ENCODE measurements at places on chromosomes 13 and 19. TPM values are rescaled to one million over a fixed set of nuclear protein-coding genes. Genes with fewer than 3 reads are reported as not detected.

Gene OR7A17
- not detected for total RNA-seq

Gene ZNF154
- total RNA-seq, result not detected

DNA sequence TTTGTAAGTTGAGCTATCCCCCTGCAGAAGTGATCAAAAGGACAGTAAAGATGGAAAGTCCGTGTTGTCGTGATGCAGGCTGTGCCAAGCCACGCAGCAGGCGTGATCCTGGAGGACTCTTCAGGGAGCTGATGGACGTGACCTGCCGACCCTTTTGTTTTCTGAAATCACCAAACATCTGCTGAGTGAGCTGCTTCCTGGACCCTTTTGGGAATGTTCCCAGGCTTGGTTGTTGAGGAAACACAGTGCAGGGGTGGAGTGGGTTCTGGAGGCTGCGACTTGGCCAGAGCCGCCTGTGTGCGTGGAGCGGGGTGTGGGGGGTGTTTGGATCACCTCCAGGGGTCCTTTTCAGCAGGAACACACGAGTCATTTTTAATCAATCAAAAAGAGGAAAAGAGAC lies 15.4 kb upstream of the CPAMD8 start:
- H3K4me3 ChIP-seq, result no peak overlapping the region
- H3K27me3 ChIP-seq, result peaks cover 24% of the 10 kb centered on the region
- DNase-seq, result peak; percentile 76
- H3K36me3 ChIP-seq, result no peaks in the 10 kb centered on the region
- H3K27ac ChIP-seq, result no peak overlapping the region

DNA sequence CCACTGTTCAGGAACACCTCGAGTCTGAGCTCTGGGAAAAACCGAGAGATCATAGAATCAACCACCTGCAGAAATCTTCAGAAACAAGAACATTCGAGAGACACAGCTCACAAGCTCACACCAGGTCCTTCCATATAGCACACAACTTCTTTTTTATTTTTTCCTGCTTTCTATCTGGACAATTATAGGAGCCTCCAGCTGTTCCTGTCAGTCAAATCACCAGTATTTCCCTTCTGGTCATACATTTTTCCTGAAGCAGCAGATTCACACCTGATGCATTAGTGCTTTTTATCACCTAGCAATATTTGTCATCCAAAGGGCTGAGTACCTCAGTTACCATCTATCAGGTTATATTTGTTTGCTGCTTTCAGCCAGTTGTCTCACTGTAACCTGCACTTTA lies 323.5 kb downstream of the FOXO1 start:
- no peaks in the 10 kb centered on the region for H3K27me3 ChIP-seq
- H3K36me3 ChIP-seq, result no peaks in the 10 kb centered on the region
- peak; percentile 36 for DNase-seq
- no peak overlapping the region for H3K4me3 ChIP-seq

DNA sequence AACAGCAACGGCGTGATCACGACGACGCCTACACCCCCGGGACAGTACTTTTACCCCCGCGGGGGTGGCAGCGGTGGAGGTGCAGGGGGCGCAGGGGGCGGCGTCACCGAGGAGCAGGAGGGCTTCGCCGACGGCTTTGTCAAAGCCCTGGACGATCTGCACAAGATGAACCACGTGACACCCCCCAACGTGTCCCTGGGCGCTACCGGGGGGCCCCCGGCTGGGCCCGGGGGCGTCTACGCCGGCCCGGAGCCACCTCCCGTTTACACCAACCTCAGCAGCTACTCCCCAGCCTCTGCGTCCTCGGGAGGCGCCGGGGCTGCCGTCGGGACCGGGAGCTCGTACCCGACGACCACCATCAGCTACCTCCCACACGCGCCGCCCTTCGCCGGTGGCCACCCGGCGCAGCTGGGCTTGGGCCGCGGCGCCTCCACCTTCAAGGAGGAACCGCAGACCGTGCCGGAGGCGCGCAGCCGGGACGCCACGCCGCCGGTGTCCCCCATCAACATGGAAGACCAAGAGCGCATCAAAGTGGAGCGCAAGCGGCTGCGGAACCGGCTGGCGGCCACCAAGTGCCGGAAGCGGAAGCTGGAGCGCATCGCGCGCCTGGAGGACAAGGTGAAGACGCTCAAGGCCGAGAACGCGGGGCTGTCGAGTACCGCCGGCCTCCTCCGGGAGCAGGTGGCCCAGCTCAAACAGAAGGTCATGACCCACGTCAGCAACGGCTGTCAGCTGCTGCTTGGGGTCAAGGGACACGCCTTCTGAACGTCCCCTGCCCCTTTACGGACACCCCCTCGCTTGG lies 966 bp downstream of the JUNB start:
- peak overlapping the region; percentile 99 for H3K27ac ChIP-seq
- H3K36me3 ChIP-seq, result peaks cover 5% of the 10 kb centered on the region
- H3K4me1 ChIP-seq, result peaks cover 51% of the 10 kb centered on the region
- H3K27me3 ChIP-seq, result no peaks in the 10 kb centered on the region
- peak overlapping the region; percentile 82 for H3K4me3 ChIP-seq
- peak; percentile 77 for DNase-seq

Gene RASA3
- total RNA-seq, result 6.4 TPM

DNA sequence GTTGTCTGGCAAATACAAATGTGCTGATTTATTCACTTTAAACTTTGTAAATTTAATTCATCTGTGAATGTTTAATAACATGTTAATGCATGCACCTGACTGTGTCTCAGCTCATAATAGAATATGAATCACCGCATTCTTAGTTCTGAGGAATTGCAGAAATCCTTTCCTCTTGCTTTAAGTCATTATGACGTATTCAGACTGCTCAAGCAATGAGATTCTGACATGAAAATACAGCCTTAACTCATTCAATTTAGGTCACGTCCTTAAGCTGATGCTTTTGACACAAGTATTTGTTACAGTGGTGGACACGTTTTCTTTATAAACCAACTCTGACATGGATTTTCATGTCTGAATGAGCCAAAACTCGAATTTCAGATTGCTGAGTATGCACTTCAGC lies 541.0 kb upstream of the KLF12 start:
- no peak overlapping the region for H3K27ac ChIP-seq
- DNase-seq, result no peak
- no peaks in the 10 kb centered on the region for H3K36me3 ChIP-seq
- no peaks in the 10 kb centered on the region for H3K27me3 ChIP-seq

GRCh38 chr13:47519626-47520025 lies 481.4 kb downstream of the SUCLA2 start:
- no peak overlapping the region for H3K27ac ChIP-seq
- no peaks in the 10 kb centered on the region for H3K4me1 ChIP-seq
- no peaks in the 10 kb centered on the region for H3K36me3 ChIP-seq
- no peak for DNase-seq
- H3K27me3 ChIP-seq, result no peaks in the 10 kb centered on the region

Gene FGF22
- not detected for total RNA-seq

DNA sequence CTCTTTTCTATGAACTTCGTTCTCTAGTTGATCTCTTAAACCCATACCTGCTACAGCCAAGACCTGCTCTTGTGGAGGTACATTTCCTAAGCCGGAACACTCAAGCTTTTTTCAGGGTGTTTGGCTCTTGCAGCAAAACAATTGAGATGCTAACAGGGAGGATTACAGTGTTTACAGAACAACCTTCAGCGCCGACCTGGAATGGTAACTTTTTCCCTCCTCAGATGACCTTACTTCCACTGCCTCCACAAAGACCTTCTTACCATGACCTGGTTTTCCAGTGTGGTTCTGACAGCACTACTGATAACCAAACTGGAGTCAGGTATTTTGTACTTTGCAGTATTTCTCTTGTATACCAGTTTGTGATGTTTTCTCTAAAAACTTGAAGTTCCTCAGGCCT lies 506 bp downstream of the KCNRG start:
- H3K4me1 ChIP-seq, result no peaks in the 10 kb centered on the region
- H3K27ac ChIP-seq, result peak overlapping the region; percentile 14
- no peak overlapping the region for H3K4me3 ChIP-seq
- no peaks in the 10 kb centered on the region for H3K27me3 ChIP-seq
- DNase-seq, result no peak

DNA sequence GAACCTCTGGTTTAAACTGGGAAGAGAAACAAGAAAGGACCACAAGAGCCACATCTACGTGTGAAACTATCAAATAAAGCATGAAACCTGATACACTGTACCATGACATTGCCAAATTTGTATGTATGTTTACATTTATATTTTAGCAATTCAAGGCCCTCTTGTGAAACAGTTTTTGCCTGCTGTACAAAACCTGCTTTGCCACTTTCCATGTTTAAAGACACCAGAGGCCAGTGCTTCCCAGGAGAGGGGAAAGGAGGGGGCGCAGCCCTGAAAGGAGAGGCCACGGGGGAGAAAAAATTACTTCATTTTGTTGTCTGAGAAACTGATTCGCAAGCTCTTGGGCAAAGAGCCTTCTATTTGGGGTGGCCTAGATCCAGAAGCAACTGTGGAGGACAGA lies 124.8 kb downstream of the DCLK1 start:
- DNase-seq, result no peak
- no peaks in the 10 kb centered on the region for H3K36me3 ChIP-seq
- H3K27me3 ChIP-seq, result no peaks in the 10 kb centered on the region
- no peak overlapping the region for H3K4me3 ChIP-seq

Gene ZSCAN18
- total RNA-seq, result 27.0 TPM

DNA sequence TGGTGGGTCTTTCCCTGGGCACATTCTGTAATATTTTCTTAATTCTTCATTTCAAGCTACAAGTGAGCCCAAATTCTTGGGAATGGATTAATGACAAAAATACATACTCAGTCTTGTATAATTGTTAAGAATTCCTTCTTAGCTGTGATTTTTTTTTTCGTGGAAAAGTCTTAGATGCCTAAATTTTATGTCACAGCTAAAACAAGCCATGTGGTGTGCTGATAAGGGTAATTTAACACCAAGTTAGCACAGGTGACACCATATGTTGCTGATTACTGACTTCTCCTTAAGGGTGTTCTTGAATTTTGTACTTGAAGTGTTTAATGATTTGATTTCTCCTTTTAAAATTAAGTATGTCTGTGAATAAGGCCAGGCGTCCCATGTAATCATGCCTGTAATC lies 29.3 kb downstream of the WDFY2 start:
- no peaks in the 10 kb centered on the region for H3K36me3 ChIP-seq
- H3K27me3 ChIP-seq, result no peaks in the 10 kb centered on the region
- no peak for DNase-seq
- H3K4me1 ChIP-seq, result no peaks in the 10 kb centered on the region
- H3K4me3 ChIP-seq, result no peak overlapping the region

DNA sequence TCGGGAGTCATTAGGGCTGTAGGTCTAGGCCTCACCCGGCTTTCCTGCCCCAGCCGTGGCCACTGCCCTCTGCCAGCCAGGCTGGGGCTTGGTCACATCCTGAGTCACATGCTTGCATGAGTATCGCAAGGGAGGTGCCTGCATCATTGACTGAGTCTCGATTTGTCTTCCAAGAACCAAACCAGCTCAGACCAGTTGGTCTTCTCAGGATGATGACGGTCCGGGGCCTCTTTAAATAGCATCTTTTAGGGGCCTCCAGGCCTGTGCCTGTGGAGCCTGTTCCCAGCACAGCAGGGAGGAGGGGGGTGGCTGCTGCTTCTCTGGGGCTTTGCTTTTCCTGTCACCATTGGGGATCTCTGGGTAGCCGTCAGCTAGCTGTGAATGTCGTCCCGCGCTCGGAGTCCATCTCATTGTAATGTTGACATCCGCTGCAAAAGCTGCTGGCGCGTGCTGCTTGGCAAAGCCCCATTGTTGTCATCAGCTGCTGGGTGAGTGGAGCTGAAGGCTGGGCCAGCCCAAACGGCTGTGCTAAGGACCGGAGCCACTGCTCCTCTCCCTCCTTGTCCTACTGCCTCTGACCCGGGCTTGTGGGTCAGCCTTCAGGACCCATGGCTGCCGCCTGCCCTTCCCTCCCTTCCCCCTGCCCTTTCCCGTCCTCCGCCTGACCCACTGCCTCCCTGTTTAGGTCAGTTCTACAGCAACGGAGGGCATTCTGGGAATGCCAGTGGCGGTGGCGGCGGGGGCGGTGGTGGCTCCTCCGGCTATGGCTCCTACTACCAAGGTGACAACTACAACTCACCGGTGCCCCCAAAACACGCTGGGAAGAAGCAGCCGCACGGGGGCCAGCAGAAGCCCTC lies 14.3 kb upstream of the QTRT1 start:
- no peak overlapping the region for H3K27ac ChIP-seq
- H3K27me3 ChIP-seq, result no peaks in the 10 kb centered on the region
- no peaks in the 10 kb centered on the region for H3K4me1 ChIP-seq
- peaks cover 99% of the 10 kb centered on the region for H3K36me3 ChIP-seq
- DNase-seq, result no peak

GRCh38 chr19:51686171-51686570 lies 7.0 kb upstream of the SPACA6 start:
- no peaks in the 10 kb centered on the region for H3K36me3 ChIP-seq
- H3K4me3 ChIP-seq, result no peak overlapping the region
- peaks cover 20% of the 10 kb centered on the region for H3K4me1 ChIP-seq
- no peak for DNase-seq
- peaks cover 26% of the 10 kb centered on the region for H3K27me3 ChIP-seq

Gene ZNF181
- 13.2 TPM for total RNA-seq

DNA sequence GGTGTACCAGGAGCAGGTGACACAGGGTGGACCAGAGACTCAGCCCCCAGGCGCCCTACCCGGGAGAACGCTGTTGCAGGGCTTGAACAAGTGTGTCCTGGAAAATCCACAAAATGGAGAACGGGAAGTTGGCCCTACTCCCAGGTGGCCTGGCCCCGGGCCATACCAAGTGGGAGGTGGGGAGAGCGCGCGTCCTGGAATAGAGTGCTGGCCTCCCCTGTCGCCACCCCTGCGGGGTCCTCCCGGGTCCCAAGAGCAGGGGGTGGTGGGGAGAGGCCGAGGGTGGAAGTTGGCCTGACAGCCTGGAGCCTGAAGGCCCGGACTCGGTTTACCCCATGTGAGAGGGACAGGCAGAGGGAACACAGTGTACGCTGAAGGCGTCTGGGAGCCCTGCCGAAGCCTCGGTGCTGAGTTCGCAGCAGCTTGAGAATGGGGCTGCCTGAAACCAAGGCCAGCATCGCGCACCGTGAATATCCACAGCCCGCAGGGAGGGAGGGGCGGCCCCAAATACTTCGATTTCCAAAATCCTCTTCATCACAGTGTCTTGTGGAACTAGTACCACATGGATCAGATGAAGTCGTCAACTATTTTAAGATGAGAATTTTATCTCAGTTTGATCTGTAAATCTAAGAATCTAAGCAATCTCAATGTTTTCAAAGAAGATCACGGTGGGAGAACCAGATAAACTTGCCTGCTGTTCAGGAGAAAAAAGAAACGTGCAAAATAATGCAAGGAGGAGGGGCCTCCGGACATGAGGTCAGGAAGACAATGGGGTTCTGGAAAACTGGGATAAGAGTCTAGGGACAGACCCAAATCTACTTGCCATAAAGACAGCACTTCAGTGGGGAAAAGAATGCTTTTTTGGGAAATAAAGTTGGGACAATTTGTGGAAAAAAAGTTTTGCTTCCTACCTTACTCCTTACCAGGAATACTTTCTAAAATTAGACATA lies 10.4 kb upstream of the KLF16 start:
- peak overlapping the region; percentile 21 for H3K4me3 ChIP-seq
- H3K4me1 ChIP-seq, result peaks cover 71% of the 10 kb centered on the region
- H3K27me3 ChIP-seq, result no peaks in the 10 kb centered on the region
- DNase-seq, result peak; percentile 77

Gene IL11
- 1.3 TPM for total RNA-seq

GRCh38 chr19:43329989-43330388 lies 23.5 kb upstream of the CD177 start:
- peaks cover 17% of the 10 kb centered on the region for H3K4me1 ChIP-seq
- no peak for DNase-seq
- no peak overlapping the region for H3K4me3 ChIP-seq
- no peaks in the 10 kb centered on the region for H3K36me3 ChIP-seq
- H3K27me3 ChIP-seq, result no peaks in the 10 kb centered on the region

GRCh38 chr19:50759886-50760285 lies 10.4 kb upstream of the GPR32 start:
- H3K4me3 ChIP-seq, result no peak overlapping the region
- no peak for DNase-seq
- H3K27me3 ChIP-seq, result peaks cover 23% of the 10 kb centered on the region
- no peaks in the 10 kb centered on the region for H3K4me1 ChIP-seq

- no peaks in the 10 kb centered on the region for H3K36me3 ChIP-seq
- no peak overlapping the region for H3K27ac ChIP-seq
- H3K4me3 ChIP-seq, result no peak overlapping the region
- peak; percentile 53 for DNase-seq
Observed at GRCh38 chr13:102913914-102914313, 68.1 kb downstream of the ERCC5 start.
